ENCODE measurements at places on chromosomes 3 and 15. TPM values are rescaled to one million over a fixed set of nuclear protein-coding genes. Genes with fewer than 3 reads are reported as not detected.

The SPSB4 gene
- 1.3 TPM for total RNA-seq

The ISLR gene
- 110 TPM for total RNA-seq

The ZPLD1 gene
- total RNA-seq, result not detected

The CNTN3 gene
- total RNA-seq, result 7.7 TPM

The SI gene
- total RNA-seq, result not detected
